Activated naive CD4-positive, alpha-beta T cell treated with anti-CD3 and anti-CD28 coated beads, Interleukin-2, amount 50 U/mL, for 72 hours (primary cell): ENCODE measurements at places on chromosomes 4 and X.

- no peak for DNase-seq
Measured at GRCh38 chrX:99750721-99751120, 659.4 kb downstream of the PCDH19 start.

GRCh38 chr4:174418640-174419212 is 103.6 kb downstream of the HPGD start:
- no peak for DNase-seq

DNA sequence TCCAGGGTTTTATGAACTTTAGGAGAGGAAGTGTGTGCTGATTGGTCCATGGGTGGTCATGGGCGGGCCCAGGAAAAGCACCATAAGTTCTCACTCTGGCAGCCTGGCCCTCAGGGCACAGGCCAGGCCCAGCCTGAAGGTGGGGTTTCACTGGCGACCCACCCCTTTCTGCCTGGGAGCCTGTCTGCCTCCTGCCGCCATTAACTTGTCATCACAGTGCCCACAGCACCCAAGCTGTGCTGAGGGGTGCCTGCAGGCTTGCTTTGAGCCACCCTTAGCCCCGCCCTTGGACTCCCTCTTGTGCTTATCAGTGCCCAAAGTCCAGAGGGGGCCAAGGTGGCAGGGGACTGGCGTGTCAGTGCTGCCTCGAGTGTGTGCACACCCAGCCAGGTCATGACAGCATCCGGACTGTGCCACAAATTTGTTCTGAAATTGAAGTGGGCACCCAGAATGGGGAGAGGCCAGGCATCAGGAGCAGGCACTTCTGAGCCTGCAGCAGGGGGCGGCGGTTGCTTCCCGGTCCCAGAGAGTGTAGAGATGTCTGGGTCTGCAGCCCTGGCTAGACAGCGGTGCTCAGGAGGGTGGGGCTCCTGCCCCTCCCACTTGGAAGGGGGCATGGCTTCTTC is 455.6 kb downstream of the TMA16 start:
- no peak for DNase-seq

DNA sequence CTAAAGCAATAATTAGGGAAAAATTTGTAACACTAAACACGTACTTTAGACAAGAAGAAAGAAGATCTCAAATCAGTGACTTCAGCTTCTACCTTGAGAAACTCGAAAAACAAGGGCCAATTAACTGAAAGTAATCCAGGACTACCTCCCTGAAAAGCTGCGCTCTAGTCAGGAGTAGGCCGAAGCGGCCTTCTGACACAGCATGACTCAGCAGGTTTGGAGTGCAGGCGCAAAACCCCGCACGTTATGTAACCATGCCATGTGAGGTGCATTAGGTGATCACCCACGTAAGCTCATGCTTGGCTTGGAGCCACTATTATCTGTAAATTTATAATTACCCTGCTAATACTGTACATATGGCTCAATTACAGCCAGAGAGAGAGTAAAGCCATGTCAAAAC is 52.8 kb upstream of the CCDC149 start:
- no peak for DNase-seq

GRCh38 chr4:67723341-67723740 is 22.4 kb upstream of the UBA6 start:
- DNase-seq, result no peak
